ENCODE measurements at places on chromosomes 6 and 20.

DNA sequence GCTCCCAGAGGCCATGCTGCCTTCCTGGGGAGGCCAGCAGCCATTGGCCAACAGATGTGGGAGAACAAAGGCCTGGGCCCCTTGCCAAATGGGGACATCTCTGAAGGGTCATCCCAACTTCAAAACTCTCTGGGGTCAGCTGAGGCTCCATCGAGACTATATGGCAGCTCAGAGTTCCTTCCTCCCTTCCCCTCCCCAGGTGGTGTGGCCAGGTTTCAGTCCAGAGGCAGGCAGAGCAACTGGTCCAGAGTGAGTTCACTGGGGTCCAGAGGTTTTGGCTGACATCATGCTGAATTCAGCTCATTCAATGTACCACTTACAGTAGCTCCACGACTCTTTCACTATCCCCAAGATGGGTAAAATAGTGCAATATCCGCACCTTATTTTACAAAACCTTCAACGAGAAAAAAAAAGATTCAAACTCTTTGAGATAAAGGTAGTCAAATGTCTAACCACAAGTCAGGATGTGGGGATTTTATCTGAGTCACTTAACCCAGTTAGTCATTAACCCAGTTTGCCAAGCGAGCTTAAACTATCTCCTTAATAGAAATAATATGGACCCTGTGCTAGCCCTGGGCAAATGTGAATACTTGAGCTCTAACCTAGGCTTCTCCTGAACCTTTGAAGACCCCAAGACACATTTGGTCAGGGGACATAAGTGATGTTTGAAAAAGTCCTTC, 108.4 kb upstream of the PLEKHG1 start:
- DNase-seq, result no peak

- no peak for DNase-seq
These were observed 21.3 kb downstream of the TTPAL start for GRCh38 chr20:44496976-44497375.

DNA sequence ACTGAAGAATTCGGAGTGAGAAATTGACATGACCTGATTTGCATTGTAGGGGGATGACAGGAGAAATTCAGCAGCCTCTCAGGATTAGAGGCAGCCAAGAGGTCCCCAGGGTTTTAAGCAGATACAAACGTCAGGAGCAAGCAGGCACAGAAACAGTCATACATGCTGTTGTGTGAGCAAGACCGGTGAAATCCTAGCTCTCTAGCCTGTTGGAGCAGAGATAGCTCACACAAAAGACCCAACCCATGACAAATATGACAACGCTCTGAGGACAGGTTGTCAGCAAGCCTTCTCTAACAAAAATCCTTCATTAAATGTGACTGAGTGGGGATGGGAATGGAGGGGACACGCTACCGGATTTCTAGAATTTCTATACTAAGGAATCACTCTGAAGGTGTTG, 23.0 kb upstream of the AKAP12 start:
- DNase-seq, result no peak

- no peak for DNase-seq
These were observed 188.8 kb downstream of the TASP1 start for GRCh38 chr20:13449868-13450434.

Data from NCI-H526 treated with DMSO at 0.1 percent for 48 hours (cell line).